SW480 (cell line): ENCODE measurements at places on chromosomes 4 and X.

DNA sequence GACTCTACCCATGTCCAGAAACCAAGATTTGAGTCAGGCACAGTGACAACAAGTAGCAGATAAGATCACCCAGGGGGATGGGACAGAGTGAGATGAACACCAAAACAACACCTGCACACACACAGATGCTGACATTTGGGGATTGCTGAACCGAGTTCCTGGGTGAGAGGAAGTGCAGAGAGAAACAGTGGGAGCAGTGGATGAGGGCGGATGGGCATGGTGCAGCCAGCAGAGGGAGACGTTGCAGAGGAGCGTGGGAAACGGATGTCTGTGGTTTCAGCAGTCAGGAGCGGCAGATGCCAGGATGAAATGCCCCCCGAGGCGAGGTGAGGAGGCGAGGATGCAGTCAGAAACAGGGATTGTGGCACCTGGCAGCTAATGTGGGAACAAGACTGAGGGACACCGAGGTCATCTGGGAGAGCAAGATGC is 78.6 kb upstream of the STS start:
- no peak for DNase-seq

- no peak for DNase-seq
Measured at GRCh38 chrX:154828016-154828408, 6.5 kb downstream of the SMIM9 start.

DNA sequence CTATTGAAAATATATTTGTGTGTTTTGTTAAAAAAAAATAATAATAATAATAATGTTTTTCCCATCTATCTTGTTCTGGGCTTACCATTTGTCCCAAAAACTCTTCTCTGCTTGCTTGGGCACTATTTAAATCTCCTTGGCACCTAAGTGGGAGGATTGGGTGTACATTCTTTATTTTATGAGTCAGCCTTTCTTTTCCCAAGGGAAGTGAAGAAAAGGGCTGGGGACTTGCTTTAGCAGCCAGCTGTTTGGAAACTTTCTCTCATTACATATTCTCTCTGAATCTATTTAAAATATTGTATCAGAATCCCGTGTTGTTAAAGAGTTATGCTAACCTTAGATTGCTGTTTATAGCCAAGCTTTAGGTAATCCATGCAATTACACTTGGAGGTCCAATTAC is 2332.4 kb downstream of the ARAP2 start:
- no peak for DNase-seq

DNA sequence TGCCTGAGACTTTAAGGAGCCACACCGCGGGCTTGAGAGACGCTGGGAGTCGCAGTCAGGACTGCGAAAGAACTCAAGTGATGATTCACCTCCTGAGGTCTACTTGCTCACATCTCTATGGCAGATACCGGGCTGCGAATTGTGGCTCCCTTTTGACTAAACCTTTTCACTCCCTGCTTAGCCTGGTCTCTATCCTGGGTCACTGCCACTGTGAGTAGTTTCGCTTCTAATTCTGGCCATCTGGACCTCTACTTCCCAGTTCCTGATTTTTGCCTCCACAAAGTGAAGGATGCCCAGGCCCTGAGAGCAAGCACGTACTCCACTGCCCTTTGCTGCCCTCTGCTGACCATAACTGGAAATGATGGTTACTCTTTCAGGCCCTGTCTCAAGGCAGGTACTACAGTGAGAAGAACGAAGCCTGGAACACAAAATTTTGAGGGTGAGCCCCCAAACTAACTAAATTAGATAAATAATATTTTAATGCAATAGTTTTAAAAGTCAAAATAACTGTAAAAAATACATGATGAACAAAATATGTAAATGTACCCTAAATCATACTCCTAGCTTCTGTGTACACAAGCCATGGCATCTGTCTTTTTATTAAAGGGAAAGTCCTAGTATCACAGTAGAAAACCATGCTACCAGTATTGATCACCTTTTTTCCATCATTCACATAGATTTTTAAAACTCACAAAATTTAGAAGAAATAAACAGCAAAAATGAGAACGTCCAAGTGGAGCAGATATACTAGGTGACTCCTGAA is 16.7 kb downstream of the MAD2L1 start:
- peak; percentile 51 for DNase-seq

DNA sequence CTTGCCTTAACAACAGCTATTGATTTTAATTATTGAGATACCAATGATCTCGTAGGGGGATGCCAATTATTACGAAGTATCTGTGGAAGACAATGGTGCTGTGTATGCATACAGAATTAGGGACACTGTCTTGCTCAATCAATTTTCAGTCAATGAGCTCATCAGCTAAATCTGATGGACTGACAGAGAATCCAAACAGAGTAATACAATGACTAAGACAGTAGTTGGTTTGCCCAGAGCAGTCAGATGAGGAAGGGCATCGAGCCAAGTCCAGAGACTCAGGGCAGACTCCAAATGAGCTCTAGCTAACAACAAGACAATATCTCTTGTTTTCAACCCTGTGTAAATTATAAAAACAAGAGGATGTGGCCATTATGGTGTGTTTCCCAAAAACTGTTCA is 14.7 kb upstream of the GSX2 start:
- DNase-seq: no peak

- peak; percentile 65 for DNase-seq
Measured at GRCh38 chr4:87093443-87094123, 126.8 kb downstream of the KLHL8 start.

- no peak for DNase-seq
Measured at GRCh38 chr4:3670521-3671519, 95.4 kb upstream of the ADRA2C start.

- DNase-seq: no peak
Measured at GRCh38 chrX:154131955-154132354, 12.1 kb upstream of the OPN1LW start.

DNA sequence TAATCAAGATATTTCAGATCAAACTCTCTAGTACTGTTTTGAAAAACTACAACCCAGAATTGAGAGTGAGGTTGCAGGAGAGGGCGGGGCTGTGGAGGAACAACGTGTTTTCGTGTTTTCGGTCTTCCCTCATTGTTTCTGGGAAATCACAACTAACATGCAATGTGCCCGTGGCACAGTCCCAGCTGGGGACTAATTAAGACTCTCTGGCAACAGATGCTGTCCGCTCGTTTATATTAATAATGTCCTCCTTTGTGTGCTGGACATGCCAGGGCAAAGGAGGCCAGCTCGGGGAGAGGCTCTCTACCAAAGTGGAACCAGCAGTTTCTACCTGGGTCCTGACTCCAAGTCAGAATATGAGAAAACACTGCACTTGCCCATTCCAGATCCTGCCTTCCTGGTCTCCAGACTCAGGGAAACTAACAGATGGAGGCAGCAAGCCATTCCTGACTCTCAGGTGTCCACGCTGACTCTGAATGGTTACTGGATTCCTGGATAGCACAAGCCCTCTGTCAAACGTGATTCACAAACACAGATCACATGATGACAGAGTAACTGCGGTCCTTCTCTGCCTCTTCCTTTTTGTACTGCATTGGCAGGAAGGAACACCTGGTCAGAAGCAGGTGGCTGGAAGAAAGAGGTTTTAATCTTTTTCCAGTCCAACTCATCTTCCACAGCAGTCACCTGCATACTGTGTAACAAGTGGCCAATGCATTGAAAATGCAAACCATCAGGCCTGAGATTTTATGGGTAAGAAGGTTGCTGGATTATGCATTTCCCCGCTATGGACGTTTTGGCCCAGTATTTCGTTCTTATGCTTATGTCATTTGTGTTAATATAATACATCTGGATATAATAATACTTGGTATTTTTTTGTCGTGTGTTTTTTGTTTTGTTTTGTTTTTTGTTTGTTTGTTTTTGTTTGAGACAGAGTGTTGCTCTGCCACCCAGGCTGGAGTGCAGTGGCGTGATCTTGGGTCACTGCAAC is 65.0 kb downstream of the COQ2 start:
- no peak for DNase-seq

DNA sequence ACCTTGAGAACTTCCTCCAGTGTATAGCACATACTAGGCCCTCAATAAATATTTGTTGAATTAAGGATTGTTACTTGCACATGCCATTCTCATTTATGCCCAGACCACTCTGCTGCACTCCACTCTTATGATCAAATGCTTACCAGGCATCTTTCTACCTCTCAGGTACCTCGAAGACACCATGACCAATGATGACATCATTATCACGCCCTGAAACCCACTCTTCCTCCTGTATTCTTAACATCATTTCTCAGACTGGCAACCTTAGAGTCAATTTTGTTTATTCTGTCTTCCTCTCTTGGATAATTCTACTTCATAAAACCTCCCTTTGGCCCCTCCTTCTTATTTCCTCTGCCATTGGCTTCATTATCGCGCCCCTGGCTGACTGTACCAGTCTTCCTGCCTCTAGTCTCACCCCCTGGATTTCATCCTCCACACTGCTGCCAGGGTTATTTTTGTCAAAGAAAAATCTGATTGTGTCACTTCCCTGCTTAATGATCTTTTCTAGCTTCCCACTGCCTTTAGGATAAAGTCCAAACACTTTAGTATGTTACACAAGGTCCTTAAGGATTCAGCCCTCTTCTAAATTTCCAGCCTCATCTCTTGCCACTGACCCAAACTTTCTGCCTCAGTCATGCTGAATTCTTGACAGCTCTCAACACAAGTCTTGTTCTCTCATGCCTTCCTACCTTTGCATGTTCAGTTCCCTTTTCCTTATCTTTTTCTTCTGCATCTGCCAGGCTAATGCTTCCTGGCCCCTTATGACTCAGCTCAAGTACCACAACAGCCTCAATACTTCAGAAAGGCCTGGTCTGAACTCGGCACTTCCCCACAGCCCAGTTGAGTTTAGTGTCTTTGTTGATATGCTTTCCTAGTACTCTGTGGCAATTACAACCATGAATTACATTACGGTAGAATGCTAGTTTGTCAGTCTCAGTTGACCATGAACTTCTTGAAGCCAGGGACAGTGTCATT is 45.8 kb downstream of the HDAC8 start:
- DNase-seq: no peak
